ENCODE measurements at places on chromosomes 5 and 9. TPM values are rescaled to one million over a fixed set of nuclear protein-coding genes. Genes with fewer than 3 reads are reported as not detected.
A peak's percentile ranks its signal among the peaks of the same experiment; 100 is the strongest.

Gene UBE2QL1
- 3.2 TPM for total RNA-seq

Gene C6
- total RNA-seq: 9.9 TPM

Gene PCDHGA12
- total RNA-seq: 10.3 TPM

- DNase-seq: peak; percentile 44
Observed at GRCh38 chr9:10612641-10613398, at the start of gene PTPRD. Gene PTPRD (minus strand): TSS chr9:10613002.

DNA sequence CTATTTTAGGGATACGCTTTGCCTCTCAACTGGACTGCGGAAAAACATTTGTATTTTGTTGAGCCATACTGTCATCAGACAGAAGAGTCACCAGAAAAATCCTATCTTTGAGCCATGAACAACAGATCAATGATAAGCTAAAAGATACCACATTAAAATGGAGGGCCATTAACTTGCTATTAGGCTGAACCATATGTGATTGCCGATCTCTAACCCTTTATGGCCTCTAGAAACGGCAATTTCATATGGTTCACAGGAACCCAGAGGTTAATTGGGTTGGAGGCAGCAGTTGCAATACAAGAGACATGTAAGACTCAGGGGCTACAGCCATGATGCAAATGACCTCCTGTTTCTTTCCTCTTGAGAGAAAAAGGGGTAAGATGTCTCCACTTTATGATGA lies 69.8 kb downstream of the MYO10 start:
- DNase-seq: no peak

DNA sequence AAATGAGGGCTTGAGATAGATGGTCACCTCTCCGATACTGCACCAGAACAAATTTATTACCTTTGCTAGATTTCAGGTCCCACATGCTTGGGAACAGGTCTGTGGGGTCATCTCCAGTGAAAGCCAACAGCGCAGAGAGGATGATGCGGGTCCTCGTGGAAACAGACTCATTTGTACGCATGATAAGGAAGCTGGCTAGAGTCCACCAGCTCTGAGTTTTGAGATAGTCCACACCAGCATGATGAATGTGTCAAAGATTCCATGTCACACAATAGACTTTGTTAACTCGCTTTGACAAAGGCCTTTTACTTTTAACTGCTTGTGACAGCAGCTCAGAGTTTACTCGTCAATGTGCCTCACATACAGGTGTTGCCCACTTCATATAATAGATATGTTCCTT lies 105.4 kb upstream of the TBCA start:
- no peak for DNase-seq

DNA sequence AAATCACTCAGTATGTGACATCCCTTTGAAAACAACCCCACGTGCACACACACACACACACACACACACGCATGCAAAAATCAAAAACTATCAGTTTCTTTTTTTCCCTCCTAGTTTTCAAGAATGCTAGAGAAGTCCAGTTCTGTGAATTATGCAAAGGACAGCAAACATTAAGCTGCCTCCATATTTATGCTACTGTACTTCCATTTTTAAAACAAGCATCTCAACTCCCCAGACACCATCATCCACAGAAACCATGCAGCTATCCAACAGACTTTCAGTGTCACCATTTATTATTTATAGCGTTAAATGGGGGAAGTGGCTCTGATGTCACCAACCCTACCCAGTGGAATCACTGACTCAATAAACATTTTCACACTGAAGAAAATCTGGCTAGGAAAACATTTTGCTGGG lies 1.6 kb downstream of the FBXW11 start:
- DNase-seq: no peak

- no peak for DNase-seq
Observed at GRCh38 chr5:113524927-113525326, 11.4 kb downstream of the YTHDC2 start.

GRCh38 chr5:82211855-82212572 lies 66.1 kb downstream of the RPS23 start:
- no peak for DNase-seq

- no peak for DNase-seq
Observed at GRCh38 chr5:96066386-96066719, 104.7 kb upstream of the ELL2 start.
